ENCODE measurements at places on chromosomes 2 and 18.
A peak's percentile ranks its signal among the peaks of the same experiment; 100 is the strongest.

GRCh38 chr2:42842466-42842865 lies 50.1 kb upstream of the HAAO start:
- no peak for DNase-seq

DNA sequence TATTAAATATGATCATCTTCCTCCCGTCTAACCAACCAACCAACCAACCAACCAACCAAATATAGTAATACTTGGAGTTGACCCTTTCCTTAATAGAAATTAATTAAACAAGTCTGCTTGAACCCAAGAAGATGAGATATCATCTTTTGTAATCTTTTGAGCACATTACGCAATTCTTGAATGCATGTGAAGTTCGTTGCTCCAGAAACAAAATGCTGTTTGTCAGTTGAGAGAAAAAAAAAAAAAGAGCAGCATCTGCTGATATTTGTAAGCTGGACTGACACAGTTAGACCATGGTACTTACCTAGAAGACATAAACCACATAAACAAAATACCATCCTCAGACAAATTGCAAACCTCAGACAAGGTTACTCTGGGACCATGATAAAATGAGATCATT lies 9.2 kb upstream of the SERPINB2 start:
- DNase-seq: no peak

GRCh38 chr2:74887960-74888700 lies 54.2 kb downstream of the HK2 start:
- DNase-seq: no peak

- no peak for DNase-seq
Measured at GRCh38 chr2:189580241-189580651, 340 bp downstream of the SLC40A1 start.

GRCh38 chr2:71190656-71191569 lies 36.0 kb downstream of the PAIP2B start:
- DNase-seq: peak; percentile 47

- DNase-seq: no peak
Measured at GRCh38 chr2:113291191-113291590, 12.5 kb upstream of the PAX8 start.

GRCh38 chr18:77131100-77131651 lies 1.4 kb downstream of the MBP start:
- DNase-seq: no peak

DNA sequence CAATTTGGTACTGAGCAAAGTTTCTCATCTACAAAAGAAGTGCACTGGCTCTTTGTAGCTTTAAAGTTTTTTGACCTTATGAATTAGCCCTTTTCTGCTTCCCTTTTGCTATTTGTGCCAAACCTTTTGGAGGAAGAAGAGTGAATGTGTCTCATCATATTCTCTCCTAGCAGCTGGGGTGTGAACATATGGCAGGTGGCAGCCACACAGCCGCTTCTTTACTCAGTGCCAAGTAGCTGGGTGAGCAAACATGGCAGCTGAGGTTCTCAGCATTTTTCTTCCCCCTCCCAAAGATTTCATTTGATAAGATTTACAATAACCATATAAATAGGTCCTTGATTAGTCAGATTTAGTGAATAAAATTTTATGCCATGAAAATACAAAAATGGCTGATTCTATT lies 46.7 kb upstream of the STK17B start:
- DNase-seq: no peak

DNA sequence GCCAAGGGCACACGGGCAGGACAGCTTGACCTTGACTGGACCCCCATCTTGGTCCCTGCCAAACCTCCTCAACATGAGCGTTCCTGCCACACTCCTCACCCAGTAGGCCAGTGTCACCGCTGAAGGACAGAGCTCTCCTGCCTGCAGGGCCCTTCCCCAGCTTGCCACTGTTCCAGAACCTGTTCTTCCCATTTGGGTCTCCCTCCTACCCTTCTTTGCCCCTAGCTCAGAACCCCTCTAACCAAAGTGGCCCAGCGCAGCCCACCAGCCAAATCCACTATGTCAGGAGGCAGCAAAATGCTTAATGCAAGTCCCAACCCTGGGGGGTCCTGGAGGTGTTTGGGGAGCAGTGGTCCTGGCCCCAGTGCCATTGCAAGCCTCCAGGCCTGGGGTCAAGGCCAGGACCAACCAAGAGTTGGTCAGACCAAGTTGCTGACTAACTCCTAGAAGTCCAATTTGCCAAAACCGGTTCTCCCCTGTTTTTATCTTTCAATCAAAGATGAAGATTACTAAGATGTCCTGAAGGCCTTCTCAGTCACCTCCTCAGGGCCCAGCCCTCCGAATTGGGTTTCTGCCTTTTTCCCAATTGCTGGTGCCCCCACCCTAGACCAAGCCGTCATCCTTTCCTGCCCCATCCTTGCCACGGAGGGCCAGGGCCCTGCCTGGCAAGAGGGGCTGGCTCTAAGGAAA lies 4.5 kb upstream of the ASPRV1 start:
- DNase-seq: no peak

DNA sequence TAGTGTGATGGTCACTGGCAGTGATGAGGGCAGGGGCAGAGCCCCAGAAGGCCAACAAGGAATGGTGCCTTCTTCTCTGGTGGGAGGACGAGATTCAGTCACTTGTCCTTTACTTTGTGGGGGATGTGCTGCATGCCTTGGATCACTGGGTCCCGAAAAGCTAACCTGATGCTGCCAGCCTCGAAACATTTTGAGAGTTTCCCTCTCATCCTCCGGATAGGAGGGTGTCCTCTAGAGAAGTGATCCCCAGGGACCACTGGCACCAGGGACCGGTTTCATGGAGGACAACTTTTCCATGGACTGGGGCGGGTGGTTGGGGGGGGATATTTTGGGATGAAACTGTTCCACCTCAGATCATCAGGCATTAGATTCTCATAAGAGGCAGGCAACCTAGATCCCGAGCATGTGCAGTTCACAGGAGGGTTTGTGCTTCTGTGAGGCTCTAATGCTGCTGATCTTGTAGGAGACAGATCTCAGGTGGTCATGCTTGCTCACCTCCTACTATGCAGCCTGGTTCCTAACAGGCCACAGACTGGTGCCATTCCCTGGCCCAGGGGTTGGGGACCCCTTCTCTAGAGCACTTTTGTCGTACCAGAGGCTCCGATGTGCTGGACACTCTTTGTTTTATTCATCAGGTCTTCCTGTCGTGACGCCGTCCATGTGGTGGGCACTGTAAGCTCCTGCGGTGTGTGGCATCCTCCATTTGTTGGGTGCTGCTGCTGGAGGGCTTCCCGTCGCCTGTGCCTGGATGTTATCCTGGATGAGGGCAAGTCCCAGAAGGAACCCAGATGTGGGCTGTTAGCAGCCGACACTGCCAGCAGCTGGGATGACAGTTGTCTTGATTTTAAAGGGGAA lies 68.5 kb upstream of the HDAC4 start:
- no peak for DNase-seq

DNA sequence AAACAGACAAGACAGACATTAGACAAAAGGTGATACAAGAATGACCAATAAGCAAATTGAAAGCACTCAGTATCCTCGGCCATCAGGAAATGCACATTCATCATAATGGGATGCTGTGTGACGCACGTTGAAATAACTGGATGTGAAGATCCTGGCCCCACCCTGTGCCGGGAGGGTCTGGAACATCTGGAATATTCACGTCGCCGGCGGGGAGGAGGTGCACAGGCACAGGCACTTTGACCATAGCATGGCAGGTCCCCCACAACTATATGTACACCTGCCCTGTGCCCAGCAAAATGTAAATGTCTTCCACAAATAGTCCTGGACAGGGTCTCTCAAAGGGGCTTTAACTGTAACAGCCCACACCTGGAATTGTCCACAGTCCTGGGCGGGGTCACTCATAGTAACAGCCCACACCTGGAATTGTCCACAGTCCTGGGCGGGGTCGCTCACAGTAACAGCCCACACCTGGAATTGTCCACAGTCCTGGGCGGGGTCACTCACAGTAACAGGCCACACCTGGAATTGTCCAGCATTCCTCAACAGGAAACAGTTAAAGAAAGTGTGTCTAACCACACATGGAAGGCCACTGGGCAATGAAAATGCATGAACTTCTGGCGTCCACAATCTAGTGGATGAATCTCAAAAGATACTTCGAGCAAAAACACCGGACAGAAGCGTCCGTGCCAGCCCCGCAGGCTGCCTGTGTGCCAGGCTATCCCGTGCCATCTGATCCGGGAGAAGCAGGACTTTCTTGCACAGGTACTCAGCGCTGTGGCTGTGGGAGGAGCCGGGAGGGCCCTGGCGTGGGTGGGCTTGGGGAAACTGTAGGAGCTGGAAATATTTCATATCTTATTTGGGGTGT lies 113.4 kb downstream of the RTP5 start:
- DNase-seq: no peak

DNA sequence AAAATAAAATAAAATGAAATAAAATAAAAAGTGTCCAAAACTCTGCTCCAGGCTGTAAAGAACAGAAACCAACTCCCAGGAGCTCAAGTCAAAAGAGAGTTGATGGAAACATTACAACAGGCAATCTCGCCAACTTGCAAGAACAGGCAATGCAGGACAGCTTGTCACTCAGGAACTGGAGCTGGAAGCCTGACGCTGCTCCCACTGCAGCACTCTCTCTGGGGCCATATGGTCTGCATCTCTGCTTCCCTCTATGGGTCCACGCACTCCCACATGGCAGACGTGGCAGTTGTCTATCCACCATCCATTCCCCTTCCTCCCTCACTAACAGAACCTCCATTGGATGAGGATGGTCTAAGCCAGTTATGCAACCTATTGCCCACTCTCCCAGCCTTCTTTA lies 23.3 kb upstream of the ARPC2 start:
- DNase-seq: peak; percentile 35

DNA sequence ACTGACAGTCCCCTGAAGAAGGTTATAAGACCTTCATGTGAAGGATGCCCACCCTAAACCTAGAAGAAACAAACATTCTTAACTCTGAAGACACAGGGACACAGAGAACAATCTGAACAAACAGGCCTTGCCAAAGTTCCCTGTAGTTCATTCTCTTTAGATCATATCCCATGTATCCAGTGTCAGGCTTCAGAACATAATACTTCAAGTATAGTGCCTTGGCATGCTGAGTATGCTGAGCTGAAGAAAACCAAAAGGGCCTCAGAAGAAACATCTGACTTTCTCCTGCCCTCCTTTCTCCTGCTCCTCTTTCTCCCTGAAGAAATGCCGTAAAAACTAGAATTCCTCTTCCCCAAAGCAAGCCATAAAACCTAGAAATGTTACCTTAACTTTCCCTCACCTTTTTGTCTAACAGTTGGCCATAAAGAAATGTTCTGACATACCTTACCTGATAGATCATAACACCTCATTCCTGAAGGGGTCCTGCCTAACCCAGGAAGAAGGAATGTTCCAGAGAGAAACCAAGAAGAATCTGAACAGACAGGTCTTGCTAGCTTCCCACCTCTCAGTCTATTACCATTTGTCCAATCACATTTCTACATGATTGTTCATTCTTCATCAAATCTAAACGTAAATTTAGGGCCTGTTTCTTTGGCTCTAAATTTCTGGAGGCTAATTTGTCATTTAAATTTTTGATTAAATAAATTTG lies 160.1 kb upstream of the ZC3H15 start:
- DNase-seq: no peak

DNA sequence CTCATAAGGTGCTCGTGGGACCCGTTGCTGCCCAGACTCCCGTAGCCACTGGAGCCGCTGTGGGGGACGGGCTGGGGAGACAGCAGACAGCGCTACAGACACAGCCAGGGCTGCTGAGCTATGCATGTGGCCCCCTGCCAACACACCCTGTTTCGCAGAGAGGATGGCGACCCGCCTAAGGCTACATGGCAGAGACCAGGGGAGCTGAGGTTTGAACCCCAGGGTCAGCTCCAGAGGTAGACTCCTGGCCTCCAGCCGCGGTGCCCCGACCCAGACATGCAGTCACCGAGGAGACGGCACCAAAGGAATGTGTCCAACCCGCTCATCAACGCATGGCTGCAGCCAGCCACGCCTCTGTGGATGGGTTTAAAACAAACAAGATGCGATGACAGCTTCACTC lies 21.0 kb upstream of the HES6 start:
- DNase-seq: no peak

DNA sequence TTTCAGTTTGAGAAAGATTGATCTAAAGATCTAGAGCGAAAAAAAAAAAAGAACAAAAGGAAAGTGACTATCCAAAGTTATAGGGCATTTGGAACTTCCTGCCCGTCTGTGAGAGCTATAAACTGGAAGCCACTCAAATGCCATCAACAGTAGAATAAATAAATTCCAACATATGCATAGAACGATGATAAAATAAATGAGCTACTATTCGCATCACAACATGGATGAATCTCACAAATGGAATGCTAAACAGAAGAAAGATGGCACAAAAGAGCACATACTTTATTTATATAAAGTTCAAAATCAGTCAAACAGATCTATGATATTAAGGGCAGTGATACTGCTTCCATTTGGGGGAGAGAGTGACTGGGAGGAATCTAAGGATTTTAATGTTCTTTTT lies 128.8 kb downstream of the TTC32 start:
- DNase-seq: no peak

- DNase-seq: no peak
Measured at GRCh38 chr2:223095207-223095606, 43.2 kb downstream of the KCNE4 start.

DNA sequence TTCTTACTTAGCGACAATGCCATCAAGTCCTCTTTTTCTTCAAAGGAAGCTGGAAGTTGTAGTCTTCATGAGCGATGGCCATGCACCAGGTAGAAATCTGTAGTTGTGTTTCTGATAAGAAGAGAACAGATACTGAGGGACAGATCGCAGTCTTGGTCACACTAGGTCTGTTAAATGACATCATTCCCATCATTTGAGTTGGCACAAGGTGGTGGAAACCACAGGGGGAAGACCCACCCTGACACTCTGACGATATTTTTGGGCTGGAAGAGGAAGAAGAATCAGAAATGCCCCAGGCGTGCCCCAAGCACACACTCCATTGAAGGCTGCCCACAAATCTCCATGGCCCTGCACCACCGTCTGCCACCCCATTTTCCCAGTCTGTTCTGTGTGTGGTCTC lies 89.0 kb upstream of the BOD1L2 start:
- no peak for DNase-seq

DNA sequence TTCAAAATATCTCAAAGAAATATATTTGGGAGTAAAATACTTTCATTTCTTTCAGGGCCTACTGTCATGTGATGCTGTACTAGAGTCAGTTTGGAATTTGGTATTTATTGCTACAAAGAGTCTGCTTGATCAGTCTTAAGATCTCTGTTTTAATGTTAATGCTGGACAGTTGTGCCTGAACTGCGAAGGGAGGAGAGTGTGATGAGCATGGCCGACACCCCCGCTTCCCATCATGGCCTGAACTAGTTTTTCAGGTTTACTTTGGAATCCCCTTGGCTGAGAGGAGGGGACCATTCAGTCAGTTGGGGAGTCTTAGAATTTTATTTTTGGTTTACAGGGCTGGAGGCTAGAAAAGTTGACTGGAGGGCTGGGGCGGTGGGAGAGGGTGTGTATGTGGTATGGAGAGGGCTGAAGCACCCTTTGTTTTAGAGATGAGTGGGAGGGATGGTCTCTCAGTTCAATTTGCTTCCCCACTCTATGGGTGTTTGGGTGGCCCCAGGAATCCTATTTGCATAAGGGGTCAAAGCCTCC lies 20.9 kb upstream of the TEX44 start:
- DNase-seq: no peak

Measured in NCI-H524 (cell line).